Endothelial cell (in vitro differentiated cells): ENCODE measurements at places on chromosomes 6 and 20. TPM values are rescaled to one million over a fixed set of nuclear protein-coding genes. Genes with fewer than 3 reads are reported as not detected.

DNA sequence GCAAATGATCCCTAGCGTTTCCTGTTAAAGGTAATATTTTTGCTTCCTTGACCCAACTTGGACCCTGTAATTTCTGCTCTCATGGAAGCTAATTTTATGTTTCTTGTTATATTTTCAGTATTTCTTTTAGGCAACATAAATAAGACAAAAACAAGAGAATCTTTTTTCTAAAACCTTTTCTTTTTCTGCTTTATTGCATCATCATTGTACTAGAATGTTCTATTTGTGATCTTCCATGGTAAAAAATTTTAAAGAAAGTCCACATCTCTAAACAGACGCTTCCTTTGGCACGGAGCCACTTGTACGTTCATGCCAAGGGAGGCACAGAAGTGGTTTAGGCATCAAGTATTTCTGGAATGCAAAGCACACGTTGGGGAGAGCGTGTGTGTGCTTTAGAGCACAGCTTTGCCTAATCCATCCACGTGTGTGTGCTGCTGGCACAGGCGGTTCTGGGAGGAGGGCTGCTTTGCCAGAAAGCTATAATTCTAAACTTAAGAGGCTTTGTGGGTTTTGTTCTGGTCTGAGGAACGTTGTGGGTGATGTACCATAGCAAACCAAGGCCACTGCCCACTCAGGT, 98.3 kb downstream of the SASH1 start:
- no peak for DNase-seq

DNA sequence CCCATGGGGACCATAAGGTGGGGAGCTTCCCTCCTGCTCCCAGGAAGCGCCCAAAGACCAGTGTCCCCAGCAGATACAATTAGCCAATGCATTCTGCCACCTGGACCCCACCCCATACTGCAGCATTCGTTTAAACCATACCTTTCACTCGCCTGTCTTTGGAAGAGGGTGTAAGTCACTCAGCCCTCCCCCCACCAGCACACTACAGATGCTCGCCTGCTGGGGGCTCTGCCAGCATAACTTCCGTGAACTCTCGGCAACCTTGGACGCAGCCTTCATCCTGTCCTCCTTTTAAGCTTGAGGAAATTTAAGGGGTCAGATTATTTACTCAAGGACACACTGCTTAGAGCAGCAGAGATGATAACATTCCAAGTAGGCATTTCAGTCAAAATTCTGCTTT, 94.4 kb upstream of the NAA20 start:
- no peak for DNase-seq

DNA sequence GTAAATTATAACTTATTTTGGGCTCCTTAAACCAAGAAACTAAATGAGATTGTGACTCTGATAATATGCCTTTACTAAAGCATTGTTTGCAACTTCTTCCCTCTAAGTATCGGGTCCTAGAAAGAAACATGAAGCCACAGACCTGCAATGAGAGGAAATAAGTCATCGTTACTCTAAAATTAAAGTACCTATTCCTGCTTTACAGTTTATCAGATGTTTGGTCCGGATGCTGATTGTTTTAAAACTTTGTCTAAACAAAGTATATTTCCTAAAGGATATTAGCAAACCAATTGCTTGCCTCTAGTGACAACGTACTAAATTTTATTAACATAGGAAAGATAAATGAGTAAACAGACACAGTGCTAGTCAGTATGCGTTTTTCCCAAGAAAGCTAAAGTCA, 216.8 kb downstream of the GJA1 start:
- no peak for DNase-seq

GRCh38 chr6:124858564-124858963, 103.7 kb upstream of the RNF217 start:
- DNase-seq, result no peak

DNA sequence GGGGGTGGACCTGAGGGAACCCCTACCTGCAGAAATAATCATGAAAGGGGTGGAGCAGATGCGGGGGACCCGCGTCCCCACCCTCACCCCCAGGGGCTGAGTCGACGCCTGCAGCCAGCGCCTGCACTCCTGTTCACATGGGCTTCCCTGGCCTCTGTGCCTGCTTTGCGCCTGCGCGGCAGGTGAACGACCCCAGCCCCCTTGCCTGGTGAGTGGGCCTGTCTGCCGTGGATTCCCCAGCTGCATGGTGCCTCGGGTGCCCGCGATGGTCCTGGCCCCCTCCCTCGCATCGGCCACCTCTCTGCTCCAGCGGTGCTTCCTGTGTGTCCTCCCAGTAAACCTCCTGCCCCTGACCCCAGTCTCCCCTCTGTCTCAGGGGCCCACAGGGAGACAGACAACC, 18.8 kb upstream of the NTSR1 start:
- no peak for DNase-seq

- no peak for DNase-seq
Observed at GRCh38 chr20:48293671-48294070, 508.4 kb upstream of the SULF2 start.

DNA sequence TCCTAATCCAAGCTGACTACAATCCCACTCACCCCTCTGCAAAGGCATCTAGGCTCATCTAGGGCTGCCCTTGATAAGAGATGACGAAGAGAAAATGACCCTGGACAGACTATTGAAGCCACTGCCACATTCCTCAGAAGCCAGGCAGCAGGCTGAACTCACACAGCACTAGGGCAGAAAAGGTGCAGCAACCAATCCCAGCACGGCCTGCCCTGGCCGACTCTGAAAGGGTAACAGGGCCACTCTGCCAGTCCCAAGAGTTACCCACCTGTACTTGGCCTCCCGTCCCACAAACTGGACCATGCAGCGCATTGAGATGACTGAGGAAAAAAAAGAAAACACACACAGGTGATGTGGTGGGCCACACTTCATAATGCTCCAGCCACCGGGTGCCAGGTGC, 9.1 kb downstream of the MTCH1 start:
- DNase-seq, result no peak

GRCh38 chr6:53154794-53155193, 6.2 kb upstream of the GCM1 start:
- DNase-seq, result no peak

GRCh38 chr6:7098993-7099392, 8.8 kb upstream of the RREB1 start:
- no peak for DNase-seq

GRCh38 chr6:72080260-72080941, 194.1 kb downstream of the RIMS1 start:
- no peak for DNase-seq

DNA sequence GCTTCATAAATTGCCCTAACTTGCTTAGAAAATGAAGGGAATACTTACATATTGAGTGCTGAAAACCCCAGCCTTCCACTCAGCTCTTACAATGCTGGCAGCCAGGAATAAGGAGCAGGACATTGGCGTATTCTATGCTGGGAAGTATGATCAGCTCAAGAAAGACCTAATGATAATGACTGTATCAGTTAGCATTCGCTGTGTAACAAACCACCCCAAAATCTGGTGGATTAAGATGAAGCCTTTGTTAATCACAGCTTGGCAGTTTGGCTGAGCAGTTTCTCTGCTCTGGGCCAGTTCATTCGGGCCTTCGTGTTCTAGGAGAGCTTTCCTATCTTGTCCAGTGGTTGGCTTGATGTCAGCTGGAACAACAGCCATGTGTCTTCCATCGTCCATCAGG, 33.4 kb upstream of the TUBB2A start:
- DNase-seq, result no peak

- DNase-seq, result no peak
Observed at GRCh38 chr6:129497481-129498441, 212.2 kb downstream of the ARHGAP18 start.

- no peak for DNase-seq
Observed at GRCh38 chr20:18466574-18466893, 296 bp downstream of the DZANK1 start.

- no peak for DNase-seq
Observed at GRCh38 chr6:85261271-85261670, 188.6 kb upstream of the NT5E start.

DNA sequence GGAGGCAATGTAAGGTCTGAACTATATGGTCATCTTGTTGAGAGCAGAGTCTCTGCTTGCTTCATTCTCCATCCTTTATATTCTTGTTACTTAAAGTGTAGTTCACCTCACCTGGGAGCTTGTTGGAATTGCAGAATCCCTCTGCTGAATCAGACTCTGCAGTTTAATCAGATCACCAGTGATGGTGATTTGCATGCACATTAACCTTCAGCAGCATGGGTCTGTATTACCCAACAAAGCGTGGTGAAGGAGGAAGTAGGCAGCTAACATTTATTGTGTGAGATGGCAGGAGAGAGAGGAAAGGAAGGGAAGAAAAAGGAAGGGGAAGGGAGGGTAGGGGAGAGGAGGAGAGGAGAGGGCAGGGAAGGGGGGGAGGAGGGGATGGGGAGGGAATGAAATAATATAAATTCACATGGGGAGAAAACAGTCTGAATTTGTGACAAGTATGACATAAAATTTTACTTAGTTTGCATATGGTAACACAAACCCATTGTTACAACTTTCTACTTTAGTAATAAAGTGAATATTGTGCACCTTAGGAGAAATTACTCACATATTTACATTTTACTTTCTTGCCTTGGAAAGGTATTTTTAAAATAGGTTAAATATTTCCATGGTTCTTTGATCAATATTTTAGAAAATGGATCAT, 740.7 kb downstream of the DHX35 start:
- no peak for DNase-seq

DNA sequence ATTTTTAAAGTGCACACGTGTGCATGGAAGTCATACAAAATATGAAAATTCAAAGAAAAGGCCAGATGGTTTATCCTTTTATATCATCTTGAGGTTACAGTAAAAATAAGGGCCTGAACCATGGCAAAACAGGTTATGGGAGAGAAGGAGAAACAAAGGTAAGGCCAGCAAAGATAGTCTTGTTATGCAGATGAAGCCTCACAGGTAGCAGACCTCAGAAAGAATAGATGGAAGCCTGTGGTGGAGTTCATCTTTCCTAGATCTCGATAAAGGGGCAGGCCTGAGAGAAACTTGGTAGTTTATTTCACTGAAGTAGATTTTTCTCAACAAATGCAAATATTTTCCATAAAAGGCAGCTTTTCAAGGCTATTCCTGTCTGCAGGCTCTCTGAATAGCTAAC, 693.8 kb downstream of the KHDRBS2 start:
- DNase-seq, result no peak

GRCh38 chr20:53157443-53158408, 185.6 kb downstream of the TSHZ2 start:
- peak; percentile 58 for DNase-seq

DNA sequence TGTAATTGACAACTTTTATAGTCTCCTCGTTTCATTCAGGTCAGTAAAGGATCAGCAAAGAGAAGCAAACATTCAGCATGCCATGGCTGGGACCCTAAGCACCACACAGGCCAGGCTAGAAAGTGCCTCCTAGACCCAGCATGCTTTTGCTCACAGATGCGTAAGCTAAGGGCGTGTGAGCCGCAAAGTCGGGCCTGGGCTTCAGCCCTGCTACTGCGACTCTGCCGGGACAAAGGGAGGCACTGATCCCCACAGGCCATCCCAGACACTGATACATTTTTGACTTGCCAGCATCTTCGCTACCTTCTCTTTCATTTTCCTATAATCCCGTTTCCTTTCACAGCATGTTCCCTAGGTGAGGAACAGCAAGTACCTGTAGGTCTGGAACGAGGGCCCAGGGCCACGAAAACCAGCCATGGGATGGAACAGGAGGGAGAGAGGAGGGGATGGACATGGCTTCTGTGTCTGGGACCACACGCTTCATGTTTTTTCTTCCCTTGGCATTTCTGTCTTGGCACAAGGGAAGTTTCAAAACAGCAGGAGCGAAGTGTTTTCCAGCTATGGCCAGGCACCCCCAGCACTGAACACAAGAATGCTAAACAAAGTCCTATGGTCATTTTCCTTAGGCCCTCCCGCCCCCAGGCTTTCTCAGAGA, 42.6 kb downstream of the IRF4 start:
- no peak for DNase-seq

GRCh38 chr6:4884646-4885340, 108.6 kb downstream of the CDYL start:
- no peak for DNase-seq

DNA sequence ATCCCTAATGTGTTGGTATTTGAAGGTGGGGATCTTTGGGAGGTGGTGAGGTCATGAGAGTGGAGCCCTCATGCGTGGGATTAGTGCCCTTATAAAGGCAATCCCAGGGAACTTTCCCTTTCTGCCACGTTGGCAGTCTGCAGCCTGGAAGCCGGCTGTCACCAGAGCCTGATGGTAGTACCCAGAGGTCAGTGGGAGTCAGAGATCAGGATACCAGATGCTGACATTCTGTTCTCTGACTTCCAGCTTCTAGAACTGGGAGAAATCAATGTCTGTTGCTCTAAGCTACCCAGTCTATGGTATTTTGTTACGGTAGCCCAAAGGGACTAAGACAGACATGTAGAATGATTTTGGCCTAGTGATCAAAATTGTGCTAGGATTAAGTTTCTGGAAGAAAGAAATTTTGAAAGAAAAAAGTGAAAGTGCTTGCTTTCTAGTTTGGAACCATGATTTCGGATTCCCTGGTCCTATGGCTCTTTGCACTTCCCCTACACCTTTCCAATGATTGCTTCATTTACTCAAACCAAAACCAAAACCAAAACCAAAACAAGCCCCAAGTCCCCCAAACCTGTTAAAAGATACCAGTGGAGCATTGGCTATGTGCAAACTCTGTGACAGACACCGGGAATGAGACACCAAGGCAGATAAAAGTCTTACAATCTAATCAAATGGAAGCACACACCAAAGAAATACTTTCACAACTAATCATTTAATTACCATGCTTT, 173.7 kb upstream of the ZNF217 start:
- no peak for DNase-seq

DNA sequence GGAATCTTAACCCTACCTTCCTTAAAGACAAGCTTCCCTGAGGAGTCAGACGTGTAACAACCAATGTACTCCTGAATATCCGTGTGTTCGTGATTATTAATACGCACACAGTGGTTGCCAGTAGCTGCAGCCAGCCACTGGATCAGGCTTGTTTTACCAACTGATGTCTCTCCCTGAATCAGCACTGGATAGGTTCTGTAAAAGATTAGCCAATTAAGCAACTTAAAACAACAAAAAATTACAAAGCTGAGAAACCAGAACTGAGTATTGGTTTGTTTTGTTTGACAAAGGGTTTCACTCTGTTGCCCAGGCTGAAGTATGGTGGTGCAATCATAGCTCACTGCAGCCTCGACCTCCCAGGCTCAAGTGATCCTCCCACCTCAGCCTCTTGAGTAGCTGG, 69.3 kb downstream of the MDN1 start:
- no peak for DNase-seq

GRCh38 chr20:15143478-15143877, 806.1 kb upstream of the FLRT3 start:
- no peak for DNase-seq

GRCh38 chr6:111709615-111710398, 104.1 kb upstream of the TRAF3IP2 start:
- DNase-seq, result peak; percentile 45

ID4 gene
- 5.6 TPM for total RNA-seq

MUC21 gene
- total RNA-seq, result 0.10 TPM

CDSN gene
- not detected for total RNA-seq

PROCR gene
- 254 TPM for total RNA-seq

C20orf204 gene
- total RNA-seq, result 14.2 TPM

SIRPD gene
- not detected for total RNA-seq

SALL4 gene
- total RNA-seq, result 65.4 TPM

GPR6 gene
- total RNA-seq, result not detected

SNAI1 gene
- total RNA-seq, result 26.4 TPM

PDE10A gene
- 11.5 TPM for total RNA-seq

CDYL gene
- 66.7 TPM for total RNA-seq

CASS4 gene
- not detected for total RNA-seq

IDH3B gene
- total RNA-seq, result 136 TPM

SLC22A3 gene
- 0.18 TPM for total RNA-seq

ZNF322 gene
- 35.0 TPM for total RNA-seq

HUS1B gene
- total RNA-seq, result 0.72 TPM
